ENCODE measurements at places on chromosomes 1 and 21.

DNA sequence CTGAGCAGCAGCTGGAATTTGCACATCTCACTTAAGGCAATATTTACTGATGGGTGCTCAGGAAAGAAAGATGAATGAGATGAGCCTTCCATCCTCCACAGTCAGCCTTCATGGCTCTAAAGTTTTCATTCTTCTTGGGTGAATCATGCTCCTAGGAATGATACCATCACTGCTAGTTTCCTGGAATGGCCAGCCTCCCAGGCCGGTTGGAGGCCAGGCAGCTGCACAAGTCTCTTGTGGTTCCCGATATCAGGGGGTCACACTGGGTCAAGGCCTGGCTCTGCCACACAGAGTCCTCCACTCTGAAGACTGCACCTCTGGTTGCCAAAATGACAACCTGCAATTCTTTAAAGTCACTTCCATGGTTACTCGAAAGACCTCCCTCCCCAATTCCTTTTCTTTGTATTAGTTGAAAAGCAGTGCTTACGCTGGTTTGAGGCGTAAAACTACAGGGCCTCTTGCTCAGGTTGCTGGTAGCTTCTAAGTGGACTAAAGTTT lies 46.2 kb upstream of the PALMD start:
- no peak for DNase-seq

DNA sequence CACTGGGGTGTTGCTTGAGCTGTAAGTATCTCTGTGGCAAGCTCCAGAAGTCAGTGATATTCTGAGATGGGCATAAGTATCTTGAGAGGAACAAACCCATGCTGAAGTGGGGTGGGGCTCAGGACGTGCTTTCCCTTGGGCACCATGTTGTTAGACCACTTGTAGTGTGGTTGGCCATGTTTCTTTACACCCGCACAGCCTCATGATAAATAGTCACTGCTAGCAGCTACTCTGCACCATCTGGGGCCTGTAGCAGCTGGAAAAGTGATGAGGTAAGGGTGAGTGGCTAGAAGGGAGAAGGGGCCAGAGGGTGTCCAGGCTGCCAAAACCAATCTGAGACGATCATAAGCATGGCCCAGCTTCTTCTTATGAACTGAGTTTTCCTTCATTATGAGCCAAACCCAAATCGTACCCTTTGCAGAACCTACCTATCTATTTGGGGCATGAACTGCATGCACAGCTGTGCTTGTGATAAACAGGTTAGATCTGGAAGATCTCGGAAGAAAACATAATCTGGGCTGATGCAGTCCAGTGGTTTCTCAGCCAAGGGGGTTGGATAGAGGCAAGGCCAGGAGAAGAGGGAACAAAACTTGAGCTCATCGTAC lies 91.9 kb upstream of the IRF2BP2 start:
- no peak for DNase-seq

DNA sequence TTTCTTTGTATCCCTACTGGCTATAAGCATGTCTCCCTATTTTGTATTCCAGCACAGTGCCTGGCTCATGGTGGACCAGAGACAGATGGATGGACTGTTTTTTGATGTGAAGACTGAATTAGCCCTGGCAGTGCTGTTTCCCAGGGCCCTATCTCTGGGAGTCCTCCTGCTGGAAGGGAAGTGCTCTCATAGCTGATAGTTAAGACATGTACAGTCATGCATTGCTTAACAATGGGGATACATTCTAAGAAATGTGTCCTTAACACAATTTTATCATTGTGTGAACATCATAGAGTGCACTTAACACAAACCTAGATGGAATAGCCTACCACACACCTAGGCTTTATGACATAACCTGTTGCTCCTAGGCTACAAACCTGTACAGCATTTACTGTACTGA lies 21.1 kb downstream of the TLCD4 start:
- DNase-seq: no peak

DNA sequence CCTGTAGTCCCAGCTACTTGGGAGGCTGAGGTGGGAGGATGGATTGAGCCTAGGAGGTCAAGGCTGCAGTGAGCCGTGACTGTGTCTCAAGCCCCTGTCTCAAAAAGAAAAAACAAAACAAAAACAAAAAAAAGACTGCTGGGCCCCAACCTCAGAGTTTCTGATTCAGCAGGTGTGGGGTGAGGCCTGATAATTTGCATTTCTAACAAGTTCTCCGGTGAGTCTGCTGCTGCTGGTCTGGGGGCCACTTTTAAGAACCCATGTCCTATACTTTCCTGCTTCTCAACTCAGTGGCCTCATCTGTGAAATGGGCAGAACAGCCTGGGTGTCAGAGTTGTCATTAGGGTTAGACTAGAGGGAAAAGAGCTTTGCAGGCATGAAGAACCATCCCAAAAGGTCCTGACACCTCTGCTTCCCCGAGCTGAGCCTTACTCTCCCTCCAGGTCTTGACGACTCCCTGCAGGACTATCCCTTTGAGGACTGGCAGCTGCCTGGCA lies 2.8 kb downstream of the CNKSR1 start:
- DNase-seq: no peak

- DNase-seq: no peak
These were observed 21.3 kb downstream of the UBASH3A start for GRCh38 chr21:42424914-42425541.

DNA sequence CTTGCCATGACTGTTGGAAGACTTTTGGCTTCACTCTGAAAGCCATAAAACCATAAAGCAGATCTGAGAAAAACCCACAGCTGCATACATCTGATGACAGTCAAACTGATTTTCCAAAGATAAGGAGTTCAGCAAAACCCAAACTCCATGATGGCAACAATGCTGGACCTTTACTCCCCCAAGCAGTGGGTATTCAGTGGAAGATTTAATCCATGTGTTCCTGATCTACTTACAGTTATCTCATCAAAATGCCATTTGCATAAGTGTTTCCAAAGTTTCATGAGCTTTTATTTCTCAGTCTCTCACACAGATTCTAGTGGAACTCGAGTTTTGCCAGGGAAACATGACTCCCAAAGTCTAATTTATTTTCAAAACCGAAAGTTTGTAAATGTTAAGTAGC lies 184.9 kb downstream of the ZC3H11B start:
- DNase-seq: no peak

- DNase-seq: no peak
These were observed 40.8 kb upstream of the DYNLT5 start for GRCh38 chr1:66711420-66711819.

DNA sequence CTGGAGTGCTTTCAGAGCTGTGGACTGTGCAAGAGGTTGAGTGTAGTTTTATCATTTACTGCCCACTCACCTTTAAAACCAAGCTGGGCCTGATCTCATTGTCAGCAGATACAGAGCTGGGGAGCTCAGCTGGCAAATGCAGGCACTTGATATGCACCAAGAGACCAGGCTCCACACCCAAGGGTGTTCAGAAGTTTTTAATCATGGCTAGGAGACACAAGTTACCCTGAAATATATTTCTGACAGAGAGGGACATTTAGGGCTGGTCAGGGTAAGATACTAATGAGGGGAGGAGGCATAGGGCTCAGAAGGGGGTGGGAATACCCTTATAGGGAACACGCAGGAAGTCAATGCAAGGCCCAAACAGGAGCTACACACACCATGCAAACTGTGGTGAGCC lies 153.7 kb downstream of the ELAVL4 start:
- DNase-seq: no peak

DNA sequence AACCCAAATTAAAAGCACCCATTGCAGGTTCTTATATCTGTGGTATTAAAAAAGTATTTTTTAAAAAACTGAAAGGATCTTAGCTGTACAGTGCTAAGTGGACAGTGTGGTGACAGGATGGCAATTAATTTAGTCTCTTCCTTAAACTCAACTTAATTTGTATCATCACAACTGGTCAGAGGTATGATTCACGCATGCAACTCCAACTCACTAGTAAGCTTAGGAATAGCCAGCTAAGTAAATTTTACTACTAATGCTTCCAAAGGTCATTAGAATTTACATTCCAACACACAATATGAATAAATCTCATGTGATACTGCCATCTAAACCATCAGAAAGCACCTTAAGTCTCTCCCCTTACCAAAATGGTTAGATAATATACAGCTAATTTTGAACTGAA lies 35.4 kb downstream of the ENAH start:
- no peak for DNase-seq

Measured in HuH-7 (cell line).